Effector CD8-positive, alpha-beta T cell (primary cell): ENCODE measurements at places on chromosomes 12 and 14.

DNA sequence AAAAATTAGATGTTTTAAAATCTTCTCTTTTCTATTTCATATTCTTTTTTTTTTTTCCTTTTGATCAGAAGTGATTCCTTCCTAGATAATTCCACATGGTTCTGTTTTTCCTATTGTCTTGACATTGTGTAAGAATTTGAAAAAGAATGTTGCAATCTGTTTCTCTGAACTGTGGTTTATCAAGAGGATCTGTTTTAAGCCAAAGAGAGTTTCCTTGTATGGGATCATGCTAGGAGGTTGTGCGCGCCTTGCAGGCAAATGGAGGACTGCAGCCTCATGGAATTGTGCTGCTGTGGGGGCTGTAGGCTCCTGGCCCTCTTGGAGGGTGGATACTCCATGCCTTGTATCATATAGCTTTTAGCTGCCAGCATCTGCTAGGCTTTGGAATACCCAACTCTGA lies 43.3 kb upstream of the MBIP start:
- no peak for DNase-seq

- no peak for DNase-seq
Measured at GRCh38 chr14:72636871-72637270, 257.0 kb downstream of the DPF3 start.

DNA sequence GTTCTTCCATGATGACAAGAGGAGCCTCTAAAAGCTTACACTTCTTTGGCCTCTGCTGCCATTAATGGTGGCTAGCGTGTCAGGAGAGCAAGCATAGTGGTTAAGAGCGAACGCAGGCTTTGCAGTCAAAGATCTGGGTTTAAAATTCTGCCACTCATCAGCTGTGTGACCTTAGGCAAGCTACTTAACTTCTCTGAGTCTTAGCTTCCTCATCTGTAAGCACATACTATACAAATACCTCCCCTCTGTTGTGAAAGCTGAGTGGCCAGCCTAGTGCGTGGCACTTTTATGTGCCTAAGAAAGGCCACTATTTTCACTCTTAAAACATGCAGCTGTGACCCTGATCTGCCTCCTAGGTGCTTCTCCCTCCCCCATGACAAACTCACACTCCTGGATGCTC lies 11.6 kb downstream of the APPL2 start:
- DNase-seq, result no peak

GRCh38 chr12:7046383-7047105 lies 14.0 kb upstream of the C1S start:
- DNase-seq, result no peak

DNA sequence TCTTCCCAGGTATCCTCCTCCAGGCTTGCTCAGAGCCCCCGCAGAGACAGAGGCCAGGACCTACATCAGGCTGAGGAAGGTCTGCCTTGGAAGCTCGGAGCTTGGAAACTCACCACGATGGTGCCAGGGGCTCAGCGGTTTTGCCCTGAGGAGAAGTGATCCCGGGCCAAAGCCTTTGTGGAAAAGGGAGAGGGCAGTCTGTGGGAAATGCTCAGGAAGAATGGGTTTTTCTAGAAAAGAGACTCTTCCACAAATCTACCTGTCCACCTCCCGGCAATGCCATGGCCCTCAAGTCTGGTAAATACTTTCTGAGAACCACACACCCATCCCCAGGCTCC lies 8.0 kb downstream of the KRT2 start:
- no peak for DNase-seq

DNA sequence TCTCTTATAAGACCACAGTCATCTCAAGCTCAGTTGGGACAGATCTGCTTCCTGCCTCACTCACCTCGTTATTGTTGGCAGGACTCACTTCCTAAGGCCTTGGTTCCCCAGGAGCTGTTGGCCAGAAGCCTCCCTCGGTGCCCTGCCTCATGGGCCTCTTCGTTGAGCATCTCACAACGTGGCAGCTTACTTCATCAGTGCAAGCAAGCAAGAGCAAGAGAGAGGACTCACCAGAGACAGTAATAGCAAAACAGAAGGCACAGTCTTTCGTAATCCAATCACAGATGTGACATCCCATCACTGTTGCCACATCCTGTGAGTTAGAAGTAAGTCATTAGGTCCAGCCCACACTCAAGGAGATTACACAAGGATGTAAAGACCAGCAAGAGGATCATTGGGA lies 5.1 kb upstream of the NUMB start:
- no peak for DNase-seq

DNA sequence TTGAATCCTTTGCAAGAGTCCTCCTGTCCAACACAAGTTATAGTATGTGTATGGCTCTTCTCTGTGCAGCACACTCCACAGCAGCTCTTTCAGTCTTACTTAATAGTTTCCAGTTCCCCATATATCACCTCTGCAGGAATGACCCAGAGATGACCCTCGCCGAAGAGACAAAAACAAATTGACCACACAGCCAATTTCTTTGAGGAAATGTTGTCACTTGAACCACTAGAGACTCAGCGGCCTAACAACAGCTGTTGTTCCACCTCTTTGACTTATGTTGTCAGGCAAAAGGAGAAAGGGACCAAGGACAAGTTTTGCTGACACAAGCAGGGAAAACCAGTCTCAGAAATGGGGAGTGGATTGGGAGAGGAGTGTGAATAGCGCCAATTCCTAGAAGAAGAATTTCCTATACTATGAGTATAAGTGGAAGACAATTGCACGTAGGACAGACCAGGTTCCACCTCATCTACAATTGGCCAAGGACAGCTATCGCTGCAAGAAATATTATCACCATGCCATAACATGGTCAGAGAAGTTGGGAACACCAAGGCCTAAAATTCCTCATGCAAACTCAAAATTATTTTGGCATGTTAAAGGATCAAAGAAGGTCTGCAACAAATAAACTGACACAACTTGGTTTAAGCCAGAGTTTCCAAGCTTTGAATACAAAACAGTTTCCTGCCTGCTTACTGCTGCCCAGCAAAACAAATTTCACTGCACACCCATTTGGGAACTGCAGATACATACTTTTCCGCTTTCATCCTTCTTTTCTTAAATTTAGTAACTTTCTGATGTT lies 41.7 kb upstream of the ITPR2 start:
- DNase-seq, result no peak

DNA sequence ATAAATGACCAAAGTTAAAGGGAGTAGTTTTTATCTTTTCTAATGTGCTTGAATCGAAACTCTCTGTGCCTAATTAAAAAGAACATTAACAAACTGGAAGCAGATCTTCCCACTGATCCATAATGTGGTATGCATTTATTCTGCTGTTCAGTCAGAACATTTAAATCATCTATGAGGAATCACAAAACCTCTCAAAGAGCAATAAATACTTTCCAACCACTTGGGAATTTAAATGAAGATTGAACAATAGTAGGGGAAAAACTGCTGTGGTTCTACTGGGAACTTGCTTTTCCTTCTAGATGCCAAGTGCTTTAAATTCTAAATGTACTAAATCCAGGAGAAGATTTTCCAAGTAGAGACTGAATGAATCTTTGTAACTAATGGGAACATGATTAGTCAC lies 12.3 kb upstream of the CHPT1 start:
- no peak for DNase-seq

DNA sequence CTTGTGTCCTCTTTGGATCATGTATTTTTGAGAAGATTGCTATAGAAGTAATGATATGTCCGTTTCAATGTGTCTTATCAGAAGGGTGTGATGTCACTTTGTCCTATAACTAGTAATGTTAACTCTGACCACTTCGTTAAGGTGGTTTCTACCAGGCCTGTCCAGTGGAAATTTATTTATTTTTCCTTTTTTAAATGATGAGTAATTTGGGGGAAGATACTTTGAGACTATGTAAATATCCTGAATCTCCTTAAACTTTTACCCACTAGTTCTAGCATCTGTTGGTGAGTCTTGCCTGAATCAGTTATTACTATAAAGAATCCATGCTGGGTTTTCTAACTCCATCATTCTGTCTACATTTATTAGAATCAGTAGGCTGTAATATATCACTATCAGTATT lies 15.3 kb downstream of the EP400 start:
- no peak for DNase-seq

- no peak for DNase-seq
Measured at GRCh38 chr12:112964067-112964670, 14.2 kb upstream of the OAS2 start.

DNA sequence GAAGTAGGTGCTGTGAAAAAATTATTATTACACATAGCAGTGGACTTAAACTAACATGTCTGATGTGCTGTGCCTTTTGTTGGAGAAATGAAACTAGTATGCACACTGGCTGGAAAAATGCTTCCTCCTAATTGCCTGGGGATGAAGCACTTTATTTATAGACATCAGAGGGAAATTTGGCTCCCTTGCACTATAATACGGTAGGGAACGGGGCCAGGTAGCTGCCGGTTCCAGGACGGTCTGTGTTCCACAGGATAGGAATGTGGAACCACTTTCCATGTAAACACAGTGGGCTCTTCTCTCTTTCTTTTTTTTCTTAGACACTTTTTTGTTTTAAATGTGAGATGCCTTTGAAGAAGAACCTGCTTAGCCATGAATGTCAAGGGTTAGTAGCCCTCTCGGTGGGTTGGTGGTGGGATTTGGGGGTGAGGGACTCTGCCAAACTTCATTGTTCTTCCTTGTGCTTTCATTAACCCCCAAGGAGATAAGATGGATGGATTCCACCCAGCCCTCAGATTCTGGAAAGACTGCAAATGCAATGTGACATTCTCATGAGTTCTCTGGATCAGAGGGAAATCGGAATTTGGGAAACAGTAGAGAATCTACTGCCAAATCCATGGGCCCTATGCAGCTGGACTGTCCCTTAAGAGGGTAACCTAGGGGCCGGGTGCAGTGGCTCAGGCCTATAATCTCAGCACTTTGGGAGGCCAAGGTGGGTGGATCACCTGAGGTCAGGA lies 58.0 kb upstream of the GSC start:
- no peak for DNase-seq

DNA sequence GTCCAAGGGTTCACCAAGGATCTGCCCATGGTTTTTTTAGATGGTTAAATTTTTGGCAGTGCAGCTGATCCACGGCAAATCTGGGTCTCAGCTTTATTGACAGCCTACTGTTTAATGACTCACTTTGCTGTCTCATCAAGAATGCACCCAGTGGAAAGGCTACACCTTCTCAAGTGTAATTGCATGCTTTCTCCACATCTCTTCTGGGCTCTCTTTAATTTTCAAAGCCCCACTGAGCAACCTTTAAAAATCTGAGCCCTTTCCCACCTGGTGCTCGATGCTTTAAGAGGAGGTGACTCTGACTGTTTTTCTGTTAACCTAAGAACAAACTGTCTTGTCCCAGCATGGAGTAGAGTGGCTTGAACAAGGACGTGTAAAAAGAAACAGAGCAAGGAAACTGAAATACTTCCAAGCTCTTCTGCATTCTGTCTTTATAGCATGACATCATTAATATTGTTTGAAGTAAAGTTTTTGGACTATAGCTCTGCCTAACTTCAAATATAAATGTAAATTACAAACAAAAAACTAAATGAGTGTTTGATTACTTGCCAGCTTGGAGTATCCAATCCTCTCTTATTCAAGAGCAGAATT lies 214.2 kb upstream of the KRR1 start:
- no peak for DNase-seq

DNA sequence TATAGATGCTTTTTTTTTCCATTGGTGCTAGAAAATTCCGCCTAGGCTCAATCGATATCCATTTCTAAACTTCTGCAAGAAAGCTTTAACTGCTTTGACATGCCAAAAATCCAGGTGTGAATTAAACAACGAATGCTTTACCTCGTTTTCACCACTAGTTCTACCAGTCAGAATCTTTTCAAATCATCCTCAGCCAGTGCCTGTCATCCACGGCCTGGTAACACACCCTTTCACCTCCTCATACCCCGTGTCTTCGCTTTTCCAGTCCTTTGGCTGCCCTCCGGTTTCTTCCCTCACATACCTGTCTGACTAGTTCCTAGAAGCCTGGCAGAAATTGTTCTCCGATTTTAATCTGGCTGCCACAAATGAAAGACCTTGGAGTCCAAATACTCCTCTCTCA lies 1.4 kb upstream of the PHC1 start:
- no peak for DNase-seq

- no peak for DNase-seq
Measured at GRCh38 chr12:53476769-53477209, 22.5 kb downstream of the MAP3K12 start.

- no peak for DNase-seq
Measured at GRCh38 chr14:65658202-65658601, 245.7 kb downstream of the FUT8 start.

DNA sequence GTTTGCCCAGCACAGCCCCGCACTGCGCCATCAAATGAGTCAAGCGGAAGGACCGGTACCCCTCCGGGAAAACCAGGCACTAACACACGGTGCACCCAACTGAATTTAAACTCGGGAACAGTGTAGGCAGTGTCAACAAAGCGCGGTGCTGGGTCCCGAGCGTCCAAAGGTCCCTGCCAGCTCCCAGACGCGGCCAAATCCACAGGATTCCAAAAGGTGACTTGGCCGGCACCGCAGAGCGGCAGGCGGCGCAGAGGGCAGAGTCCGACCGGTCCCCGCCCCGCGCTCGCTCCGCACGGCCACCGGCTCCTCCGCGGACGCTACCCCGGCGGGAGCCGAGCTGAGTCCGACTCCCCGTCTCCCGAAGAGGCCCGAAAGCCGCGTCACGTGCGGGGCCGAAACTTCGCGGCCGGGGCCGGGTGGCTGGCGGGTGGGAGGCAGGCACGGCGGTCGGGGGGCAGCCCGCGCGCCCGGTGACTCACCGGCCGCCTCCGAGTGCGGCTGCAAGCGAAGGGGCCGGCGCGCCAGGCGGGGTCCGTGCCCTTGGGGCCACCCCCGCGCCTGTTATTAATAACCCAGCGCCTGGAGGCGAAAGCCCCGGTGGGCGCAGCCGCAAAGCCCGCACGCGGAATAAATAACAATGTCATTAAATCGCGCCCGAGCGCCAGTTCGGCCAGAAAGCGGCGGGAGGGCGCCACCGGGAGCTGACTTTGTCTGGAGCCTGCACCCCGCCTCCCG lies 863 bp downstream of the DENND5B start:
- DNase-seq, result no peak

GRCh38 chr12:82688035-82688501 lies 1.4 kb downstream of the TMTC2 start:
- DNase-seq, result no peak

DNA sequence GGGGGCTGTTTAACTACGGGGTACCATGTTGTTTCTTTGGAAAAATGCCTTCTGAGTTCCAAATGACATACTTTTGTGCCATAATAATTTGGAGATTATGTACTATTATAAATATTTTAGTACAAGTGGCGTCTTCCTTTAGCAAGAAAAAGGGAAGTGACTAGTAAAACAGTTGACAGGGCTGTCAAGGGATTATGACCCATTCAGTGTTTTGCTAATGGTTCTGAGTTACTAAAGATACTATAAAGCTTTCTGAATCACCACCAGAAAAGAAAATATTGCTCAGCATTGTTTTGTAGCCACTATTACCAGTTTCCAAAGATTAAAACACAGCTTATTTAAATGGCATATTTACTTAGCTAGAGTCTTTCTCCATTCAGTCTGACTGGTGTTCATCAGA lies 334.9 kb downstream of the SNAPC1 start:
- no peak for DNase-seq
